ENCODE measurements at places on chromosomes 16 and 17.

- no peak for DNase-seq
These were observed 169.3 kb downstream of the CYB561 start for GRCh38 chr17:63276821-63277220.

DNA sequence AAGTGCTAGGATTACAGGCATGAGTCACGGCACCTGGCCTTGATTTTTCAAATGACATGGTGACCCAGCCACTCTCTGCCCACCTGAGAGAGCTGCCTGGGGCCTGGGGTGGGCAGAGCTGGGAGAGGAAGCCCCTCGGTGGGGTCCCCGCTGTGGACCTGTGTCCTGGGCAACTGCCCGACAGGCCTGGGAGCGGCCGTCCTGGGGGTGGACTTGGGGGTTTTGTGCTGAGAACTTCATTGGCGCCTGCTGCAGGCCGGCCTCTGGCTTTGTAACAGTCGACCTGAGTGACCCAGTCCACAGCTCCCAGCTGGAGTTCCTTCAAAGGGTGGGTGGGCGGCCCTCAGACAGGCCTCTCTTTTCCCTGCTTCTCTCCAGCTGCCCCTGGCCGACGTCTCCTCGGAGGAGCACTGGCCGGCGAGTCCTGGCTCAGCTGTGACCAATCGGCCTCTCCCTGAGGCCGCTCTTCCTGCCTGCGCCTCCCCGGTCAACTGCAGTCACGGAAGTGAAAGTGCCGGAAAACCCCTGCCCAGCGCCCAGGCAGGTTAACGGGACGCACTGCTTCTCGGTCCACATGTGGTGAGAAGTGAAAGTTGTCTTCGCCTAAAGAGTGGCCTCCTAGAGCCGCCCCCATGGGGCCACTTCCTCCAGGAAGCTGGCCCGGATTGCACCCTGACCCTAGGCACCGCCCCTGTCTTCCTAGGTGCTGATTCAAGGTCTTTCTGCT lies 5.5 kb downstream of the CBFA2T3 start:
- DNase-seq: peak; percentile 90

GRCh38 chr16:55658898-55659420 lies 3.2 kb downstream of the SLC6A2 start:
- no peak for DNase-seq

DNA sequence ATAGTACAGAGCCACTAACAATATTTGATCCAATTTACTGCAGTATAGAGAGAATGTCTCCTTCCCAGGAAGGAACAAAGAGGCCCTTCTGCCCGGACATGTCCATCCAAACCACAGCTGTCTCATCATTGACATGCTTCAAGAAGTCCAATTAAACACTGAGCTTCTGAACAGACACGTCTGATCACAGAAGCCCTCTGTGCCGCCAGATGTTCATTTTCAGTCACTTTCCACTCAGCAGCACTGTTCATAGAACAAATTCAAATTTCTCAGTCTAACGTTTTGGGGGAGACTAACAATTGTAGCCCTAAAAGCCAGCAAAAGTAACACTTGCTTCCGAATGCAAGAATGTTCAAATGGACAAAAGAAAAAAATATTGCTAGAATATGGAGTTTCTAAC lies 15.3 kb downstream of the ZC3H7A start:
- DNase-seq: no peak

DNA sequence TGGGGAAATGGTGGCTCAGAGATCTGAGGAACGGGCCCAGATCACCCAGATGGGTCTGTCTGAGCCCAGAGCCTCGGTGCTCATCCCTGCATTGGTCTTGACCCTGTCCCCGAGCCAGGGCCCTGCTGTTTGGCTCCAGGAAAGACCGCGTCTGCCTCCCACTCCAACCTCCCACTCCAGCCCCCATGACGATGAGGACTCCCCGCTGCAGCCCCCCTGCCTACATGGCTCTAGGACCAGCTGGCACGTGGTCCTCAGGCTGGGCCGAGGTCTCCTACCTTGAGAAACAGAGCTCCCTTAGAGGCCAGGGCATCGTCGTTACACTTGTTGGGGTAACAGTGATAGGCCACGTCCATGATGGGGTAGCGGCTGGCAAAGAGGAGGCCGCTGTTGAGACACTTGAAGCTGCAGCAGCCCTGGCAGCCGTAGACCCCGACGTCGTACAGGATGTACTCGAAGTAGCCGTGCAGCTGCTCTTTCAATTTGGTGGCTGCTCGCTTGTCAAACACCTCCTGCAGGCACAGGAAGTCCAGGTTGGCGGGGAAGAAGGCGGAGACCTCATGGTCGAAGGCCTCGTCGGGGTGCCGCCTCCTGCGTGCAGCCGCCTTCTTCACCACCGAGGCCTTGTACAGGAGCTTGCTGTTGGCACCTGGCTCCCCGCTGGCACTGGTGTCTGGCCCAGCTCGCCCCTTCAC lies 59.9 kb downstream of the PRMT7 start:
- DNase-seq: no peak

DNA sequence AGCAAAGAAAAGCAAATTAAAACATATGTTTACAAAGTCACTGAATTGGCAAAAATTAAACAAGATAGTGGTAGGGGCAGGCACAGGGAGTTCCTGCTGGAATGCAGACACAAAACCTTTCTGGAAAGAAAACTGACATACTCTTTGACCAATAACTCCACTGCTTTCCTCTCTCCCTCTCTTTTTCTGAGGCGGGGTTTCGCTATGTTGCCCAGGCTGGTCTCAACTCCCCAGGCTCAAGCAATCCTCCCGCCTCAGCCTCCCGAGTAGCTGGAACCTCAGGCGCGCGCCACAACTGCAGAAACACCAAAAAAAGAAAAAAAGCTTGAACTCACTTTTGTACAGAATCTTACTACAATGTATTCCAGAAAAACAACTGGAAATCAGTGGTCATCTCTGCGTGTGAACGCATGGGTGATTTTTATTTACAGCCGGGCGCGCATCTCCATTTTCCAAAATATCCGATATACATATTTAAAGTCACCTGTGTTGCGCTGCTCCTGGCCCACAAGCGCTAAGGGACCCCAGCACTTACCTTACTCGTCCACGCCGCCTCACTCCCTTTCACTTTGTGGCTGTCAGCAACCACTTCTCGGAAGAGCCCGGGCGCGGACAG lies 480 bp downstream of the TXNL4B start:
- peak; percentile 38 for DNase-seq

DNA sequence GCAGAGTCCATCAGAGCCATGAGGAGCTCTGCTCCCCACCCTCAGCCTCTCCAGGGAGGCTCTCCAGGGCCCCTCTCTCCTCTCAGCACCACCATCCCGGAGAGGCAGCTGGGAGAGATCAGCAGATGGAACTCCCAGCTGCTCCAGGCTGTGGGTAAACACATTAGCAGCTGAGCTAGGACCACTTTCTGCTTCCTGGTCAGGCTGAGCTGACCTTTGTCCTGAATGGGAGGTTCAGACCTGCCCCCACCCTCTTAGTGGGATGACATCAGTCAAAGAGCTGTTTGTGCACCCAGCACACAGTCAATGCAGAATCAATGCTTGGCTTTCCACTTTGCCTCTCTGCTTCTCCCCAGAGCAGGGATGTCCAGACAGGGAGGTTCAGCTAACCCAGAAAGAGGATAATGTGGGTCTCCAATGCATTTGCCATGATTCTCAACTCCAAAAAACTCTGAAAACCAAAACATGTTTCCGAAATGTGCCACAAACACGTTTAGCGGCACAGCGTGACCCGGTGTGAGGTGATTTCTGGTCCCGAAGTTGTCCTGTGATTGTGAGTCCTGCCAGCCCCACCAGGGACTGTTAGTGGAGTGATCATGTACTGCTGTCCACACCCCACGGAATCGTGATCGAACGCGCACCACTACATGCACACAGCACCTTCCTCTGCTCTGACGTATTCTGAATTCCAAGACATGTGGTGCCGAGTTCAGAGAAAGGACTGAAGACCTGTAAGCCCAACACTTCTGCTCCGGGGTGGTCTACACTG lies 6.7 kb downstream of the GPR142 start:
- peak; percentile 28 for DNase-seq

- no peak for DNase-seq
These were observed 18.0 kb downstream of the KCTD2 start for GRCh38 chr17:75064867-75065561.

GRCh38 chr17:50397919-50398285 lies 579 bp upstream of the LRRC59 start:
- no peak for DNase-seq

DNA sequence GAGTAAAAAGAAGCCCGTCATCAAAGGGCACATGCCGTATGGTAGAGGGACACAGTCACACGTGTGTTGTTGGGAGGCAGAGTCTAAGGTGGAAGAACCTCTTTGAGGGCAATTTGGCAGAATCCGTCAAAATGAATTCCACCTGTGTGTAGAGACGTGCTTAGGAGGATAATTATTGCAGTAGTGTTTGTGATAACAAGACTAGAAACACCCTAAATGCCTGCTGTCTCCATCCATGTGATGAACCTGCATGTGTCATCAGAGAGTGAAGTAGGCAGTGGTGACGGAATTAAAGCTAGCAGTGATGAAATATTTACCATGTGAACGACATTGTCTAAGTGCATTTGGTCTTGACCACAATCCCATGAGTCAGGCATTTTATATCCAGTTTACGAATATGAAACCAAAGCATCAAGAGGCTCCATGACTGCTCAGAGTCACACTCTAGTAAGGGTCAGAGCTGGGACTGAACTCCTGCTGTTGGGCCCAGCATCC lies 61.3 kb upstream of the ADORA2B start:
- DNase-seq: peak; percentile 93

- no peak for DNase-seq
These were observed 82.9 kb upstream of the FOXF1 start for GRCh38 chr16:86427433-86427851.
